ENCODE measurements at places on chromosomes 12 and 14.
A peak's percentile ranks its signal among the peaks of the same experiment; 100 is the strongest.

- DNase-seq, result peak; percentile 41
These were observed 59.5 kb upstream of the FUT8 start for GRCh38 chr14:65352964-65353530.

DNA sequence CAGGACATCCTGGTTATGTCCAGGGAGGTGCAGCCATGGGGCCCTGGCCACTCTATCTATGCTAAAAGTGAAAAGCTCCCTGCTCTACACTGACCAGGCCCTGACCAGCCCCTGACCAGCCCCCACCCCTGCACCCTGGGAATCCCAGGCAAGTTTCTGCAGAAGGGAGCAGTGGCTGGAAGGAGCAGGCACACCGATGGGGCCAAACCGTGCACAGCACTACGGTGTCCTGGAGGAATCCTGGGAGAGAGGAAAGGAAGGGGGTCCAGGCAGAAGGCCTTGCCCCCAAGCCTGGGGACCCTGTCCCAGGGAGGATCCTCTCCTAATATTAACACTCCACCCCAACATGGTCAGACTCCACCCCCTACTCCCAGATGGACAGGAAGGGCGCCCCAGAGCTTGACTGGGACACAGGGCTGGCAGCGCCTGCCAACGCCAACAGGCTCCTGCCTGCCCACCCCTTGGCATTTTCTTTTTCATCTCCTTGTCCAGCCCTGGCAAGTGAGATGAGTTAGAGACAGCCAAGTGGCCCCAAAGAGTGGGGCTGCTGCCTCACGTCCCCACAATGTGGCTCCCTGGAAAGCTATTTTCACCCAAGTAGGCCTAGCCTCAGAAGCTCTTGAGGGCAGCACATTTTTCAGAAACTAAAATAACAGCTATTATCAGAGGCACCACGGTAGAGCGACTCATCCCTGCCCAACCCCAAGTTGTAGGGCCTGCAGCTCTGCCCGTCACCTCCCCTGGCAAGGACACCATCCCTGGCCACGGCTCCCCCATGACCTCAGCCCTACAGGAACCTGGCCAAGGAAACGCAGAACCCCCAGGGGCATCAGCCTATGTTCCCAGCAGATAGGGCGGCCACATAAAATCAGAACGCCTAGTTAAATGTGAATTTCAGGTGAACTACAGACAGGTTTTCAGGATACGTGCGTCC lies 82.6 kb downstream of the SCARB1 start:
- no peak for DNase-seq

GRCh38 chr12:49292729-49293055 lies 2.3 kb upstream of the PRPH start:
- no peak for DNase-seq

DNA sequence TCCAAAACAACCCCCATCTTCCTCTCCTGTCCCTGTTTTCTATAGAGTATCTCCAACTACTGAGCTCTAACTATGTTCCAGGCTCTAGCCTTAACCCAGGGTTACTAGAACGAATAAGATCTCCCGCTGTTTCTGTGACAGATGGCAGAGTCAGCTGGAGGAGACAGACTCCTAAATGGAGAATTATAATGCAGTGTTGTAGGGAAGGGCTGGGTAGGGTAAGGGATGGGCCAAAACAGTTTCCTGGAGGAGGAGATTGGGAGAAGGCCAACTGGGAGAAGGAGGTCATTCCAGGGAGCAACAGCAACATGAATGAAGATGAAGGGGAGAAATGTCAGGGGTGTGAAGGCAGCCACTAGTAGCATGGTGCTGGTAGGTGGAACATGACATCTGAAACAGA lies 73.4 kb upstream of the ANO4 start:
- DNase-seq, result no peak

GRCh38 chr14:100398044-100398443 lies 74.9 kb downstream of the SLC25A47 start:
- DNase-seq, result no peak

GRCh38 chr14:55317542-55318306 lies 46.5 kb downstream of the FBXO34 start:
- DNase-seq, result no peak

GRCh38 chr14:50978888-50979287 lies 34.6 kb upstream of the PYGL start:
- DNase-seq, result no peak

DNA sequence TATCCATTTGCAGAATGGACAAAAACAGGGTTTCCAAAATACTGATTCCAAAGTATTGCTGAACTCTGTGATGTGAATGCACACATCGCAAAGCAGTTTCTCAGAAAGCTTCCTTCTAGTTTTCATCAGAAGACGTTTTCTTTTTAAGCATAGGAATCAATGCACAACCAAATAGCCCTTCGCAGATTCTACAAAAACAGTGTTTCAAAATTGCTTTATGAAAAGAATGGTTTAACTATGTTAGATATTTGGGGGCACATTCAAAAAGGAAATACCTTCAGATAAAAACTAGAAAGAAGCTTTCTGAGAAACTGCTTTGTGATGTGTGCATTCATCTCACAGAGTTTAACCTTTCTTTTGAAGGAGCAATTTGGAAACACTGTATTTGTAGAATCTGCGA lies 569.7 kb downstream of the ALG10 start:
- no peak for DNase-seq

DNA sequence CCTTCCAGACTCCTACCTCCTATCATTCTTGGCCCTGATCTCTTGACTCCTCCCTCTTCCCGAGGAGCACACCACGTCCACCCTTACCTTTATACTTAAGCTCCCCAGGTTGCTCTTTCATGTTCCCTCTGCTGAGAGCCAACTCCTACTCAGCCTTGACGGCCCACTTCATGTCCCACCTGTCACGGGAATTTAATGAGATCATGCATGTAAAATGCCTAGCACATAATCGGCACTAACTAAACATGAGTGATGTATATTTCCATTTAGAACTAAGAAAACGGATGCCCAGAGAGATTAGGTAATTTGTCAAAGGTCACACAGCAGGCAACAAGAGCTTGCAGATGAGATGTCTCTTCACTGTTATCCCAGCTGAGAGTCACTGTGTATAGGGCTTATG lies 45.1 kb downstream of the NOS1 start:
- no peak for DNase-seq

DNA sequence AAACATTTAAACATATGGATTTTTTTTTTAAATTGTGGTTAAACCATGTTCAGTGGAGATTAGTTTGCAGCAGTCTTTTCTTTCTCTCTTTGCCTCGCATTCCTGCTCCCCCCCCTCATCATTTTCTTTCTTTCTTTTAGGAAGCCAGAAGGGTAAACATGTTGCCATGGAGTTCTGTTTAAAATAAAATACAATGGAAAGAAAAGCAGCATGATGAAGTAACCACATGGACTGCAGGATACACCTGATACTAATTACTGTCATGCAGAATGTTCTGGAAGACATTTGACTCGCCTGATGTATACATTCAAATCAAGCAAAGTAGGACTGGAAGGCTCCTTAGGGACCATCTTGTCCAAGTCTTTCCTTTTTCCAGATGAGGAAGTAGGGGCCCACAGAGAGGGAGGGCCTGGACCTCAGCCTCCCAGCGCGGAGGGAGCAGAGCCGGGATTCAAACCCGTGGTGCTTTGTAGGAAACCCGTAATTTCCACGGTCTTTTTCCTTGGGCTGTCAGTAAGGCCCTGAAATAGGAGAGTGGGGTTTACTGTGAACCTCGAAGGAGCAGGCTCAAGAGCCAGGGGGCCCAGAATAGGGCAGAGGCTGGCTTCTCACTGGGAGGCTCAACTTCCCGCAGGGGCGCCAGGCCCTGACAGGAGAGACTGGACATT lies 2.4 kb upstream of the MEG3 start:
- no peak for DNase-seq

- DNase-seq, result no peak
These were observed 43.3 kb downstream of the GALNT9 start for GRCh38 chr12:132285991-132286681.

GRCh38 chr14:57686304-57686703 lies 179.6 kb downstream of the SLC35F4 start:
- DNase-seq, result no peak

DNA sequence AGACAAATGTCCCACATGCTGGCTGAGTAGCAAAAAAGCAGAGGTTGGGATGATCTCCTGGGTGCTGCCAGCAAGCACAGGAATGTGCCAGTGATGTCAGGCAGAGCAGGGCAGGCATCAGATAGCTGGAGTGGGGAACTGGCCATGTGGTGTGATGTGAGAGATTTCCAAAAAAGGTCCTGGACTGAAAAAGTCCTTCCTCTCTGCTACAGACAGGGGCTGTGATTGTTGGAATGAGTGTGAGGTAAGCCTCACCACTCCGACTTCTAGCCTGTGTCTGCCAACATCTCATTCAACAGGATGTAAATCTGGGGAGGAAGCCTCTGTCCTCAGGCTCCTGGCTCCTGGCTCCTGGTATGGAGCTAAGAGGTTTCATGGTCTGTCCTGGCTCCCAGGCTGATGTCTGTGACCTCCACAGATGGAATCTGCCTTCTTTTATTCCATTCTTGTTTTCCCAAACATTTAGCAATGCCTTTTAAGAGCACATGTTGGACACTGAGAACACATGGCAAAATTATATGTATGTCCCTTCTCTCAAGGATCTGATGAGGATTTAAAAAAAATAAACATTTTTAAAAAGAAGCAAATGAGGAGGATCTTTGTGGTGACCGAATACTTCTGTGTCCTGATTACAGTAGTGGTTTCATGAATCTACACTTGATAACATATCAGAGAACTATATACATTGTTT lies 50.1 kb upstream of the STK38L start:
- DNase-seq, result no peak

GRCh38 chr12:99024870-99025269 lies 379.8 kb downstream of the APAF1 start:
- DNase-seq, result no peak

- no peak for DNase-seq
These were observed 98.8 kb downstream of the FRMD6 start for GRCh38 chr14:51750542-51750941.

DNA sequence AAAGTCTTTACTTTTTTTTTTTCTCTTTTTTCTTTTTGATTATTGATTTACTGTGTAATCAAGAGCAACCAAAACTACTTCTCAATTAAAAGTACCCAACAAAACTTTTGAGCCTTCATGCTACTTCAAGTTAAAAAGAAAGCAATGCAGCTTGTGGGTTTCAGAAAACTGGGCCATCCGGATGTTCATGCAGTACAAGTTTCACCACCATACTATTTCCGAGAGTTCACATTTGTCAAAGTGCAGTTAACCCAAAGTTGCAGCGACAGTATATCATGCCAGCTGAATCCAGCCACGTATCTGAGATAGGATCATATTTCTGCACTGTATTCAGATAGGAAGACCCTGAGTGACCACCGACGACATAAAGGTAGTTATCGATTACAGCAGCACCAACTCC lies 33.0 kb downstream of the KLHL28 start:
- no peak for DNase-seq

- no peak for DNase-seq
These were observed 27.4 kb upstream of the KLRB1 start for GRCh38 chr12:9634969-9635754.

- DNase-seq, result no peak
These were observed 602 bp downstream of the CHFR start for GRCh38 chr12:132886529-132887477.

GRCh38 chr14:91417983-91418386 lies 365 bp upstream of the CCDC88C start:
- DNase-seq, result peak; percentile 68

DNA sequence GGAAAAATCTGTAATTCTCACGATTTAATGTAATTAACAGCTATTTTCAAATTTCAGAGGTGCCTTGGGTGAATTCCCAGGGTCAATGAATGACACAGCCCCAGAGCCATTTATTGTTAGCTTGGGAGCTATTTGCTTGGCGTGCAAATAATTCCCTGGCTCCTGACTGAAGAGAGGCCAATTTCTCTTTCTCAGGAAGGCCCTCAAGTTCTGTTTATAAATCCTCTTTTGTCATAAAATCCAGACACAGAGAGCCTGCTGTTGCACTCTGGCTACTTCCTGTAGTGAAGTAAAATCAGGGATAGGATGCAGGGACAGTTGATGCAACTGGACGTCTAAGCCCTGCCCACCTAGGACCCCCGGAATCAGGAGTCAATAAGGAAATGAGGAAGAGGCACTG lies 154.3 kb downstream of the TMX1 start:
- no peak for DNase-seq

DNA sequence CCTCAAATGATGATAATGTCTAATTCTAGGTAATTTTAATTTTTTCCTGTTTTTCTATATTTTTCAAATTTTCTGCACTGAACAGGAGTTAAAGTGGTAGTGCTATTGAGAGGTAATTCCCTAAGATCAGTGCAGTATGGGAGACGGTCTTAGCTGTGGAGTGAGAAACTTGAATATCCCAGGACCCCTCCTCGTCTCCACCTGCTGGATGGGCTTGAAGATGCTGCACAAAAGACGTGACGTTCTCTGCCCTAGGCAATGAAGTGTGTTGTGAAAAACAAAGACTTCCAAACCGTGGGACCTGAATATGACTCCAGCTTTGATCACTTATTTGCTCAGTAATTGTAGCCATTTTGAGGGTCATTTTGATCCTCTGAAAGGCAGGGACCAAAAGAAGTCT lies 298.1 kb downstream of the VRK1 start:
- DNase-seq, result no peak

DNA sequence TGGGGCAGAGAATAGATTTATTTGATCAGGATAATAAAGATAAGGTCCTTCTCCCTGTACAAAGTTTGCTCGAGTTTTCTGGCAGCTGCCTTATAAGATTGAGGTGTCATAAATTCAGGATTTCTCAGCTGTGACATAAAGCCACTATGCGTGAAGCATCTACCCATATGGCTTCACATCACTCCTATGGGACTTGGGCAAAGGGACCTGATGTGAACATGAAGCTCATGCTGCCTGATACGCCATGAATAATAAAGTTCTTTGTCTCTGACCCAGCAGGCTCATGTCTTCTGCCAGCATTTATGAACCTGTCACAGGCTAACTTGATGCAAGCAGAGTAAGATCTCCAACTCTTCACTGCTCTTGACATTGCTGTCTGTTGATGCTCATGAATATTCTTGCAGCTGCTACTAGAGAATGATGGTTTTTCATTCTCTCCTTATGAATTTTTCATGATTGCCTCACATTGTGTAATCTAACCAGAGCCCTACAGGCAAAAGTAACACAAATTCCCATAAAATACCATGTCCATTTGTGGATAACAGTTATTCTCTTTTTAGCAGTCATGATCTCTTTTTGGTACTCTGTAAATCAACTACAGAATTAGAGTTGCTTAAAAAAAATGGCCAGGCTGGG lies 49.0 kb upstream of the CPNE8 start:
- no peak for DNase-seq

- no peak for DNase-seq
These were observed 117.3 kb upstream of the NAP1L1 start for GRCh38 chr12:76201758-76202157.
